Brain (organoid and tissue), 16 donors: ENCODE measurements at places on chromosomes 5 and 9. TPM values are rescaled to one million over a fixed set of nuclear protein-coding genes. Genes with fewer than 3 reads are reported as not detected.

SLC4A9 gene
- not detected for polyA plus RNA-seq

MELK gene
- 35.0 TPM for polyA plus RNA-seq

HNRNPH1 gene
- polyA plus RNA-seq: 134 TPM

ADGRV1 gene
- 7.8 TPM for polyA plus RNA-seq

SLC31A2 gene
- 35.5 TPM for polyA plus RNA-seq

IRX1 gene
- not detected for polyA plus RNA-seq

NPM1 gene
- 407 TPM for polyA plus RNA-seq

CTXN3 gene
- polyA plus RNA-seq: 3.0 TPM

OR1J2 gene
- not detected for polyA plus RNA-seq

PTGS1 gene
- polyA plus RNA-seq: 1.4 TPM

IL17B gene
- not detected for polyA plus RNA-seq

RAB24 gene
- polyA plus RNA-seq: 17.3 TPM
